Effector CD4-positive, alpha-beta T cell (primary cell): ENCODE measurements at places on chromosomes 3 and 15.
A peak's percentile ranks its signal among the peaks of the same experiment; 100 is the strongest.

GRCh38 chr15:57223887-57224286 lies 152.4 kb upstream of the CGNL1 start:
- no peak for DNase-seq

DNA sequence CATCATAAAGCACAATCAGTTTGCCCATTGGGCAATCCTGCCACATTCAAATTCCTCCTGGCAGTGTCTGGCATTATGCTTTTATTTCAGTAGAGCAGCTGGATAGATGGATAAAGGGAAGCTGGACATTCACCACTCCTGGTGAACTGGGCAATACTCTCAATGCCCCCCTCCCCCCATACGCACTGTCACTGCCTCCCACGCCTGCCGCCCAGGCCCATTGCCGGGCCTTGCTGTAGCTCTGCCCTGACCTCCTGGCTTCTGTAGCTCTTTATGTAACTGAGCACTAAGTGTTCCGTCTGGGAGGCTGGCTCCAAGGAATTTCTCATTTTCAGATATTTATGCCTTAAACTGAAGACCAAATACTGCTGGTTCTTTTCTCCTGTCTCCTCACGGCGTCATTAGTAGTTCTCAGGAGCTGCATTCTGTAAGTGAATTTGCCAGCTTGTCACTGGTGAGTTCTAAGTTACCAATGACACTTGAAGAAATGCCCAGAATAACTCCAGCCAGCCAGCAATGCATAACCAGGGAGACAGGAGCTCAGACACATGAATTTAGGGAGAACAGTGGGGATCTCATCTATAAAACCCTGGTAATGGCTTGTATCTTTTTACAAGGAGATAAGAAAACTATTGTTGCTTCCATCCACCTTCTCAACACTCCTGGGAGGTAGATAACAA lies 25.5 kb upstream of the RASGRF1 start:
- no peak for DNase-seq

- DNase-seq: no peak
Measured at GRCh38 chr3:168847291-168847883, 751.7 kb upstream of the GOLIM4 start.

GRCh38 chr15:85667491-85668424 lies 127.0 kb downstream of the KLHL25 start:
- peak; percentile 65 for DNase-seq

DNA sequence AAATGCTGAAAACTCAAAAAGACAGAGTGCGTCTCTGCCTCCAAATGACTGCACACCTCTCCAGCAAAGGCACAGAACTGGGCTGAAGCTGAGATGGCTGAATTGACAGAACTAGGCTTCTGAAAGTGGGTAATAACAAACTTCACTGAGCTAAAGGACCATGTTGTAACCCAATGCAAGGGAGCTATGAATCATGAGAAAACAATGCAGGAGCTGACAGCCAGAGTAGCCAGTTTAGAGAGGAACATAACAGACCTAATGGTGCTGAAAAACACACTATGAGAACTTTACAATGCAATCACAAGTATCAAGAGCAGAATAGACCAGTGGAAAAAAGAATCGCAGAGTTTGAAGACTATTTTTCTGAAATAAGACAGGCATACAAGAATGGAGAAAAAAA lies 10.1 kb upstream of the AVEN start:
- DNase-seq: no peak

- DNase-seq: no peak
Measured at GRCh38 chr15:46270481-46271147, 635.8 kb downstream of the SQOR start.

DNA sequence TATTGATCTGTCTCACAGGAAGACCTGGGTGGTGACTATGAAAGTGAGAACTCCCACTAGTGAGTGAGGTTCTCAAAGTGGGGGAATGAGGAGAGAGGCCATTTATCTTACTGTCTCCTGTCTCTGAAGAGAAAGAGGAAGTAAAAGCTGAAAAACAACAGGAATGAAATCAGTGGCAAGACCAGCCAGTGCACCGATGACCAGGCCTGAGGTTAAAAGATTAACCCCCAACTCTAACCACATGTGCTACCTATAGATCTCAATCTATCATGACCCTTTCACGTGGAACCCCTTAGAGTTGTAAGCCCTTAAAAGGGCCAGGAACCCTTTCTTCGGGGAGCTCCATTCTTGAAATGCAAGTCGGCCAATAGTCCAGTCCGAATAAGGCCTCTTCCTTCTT lies 239.3 kb upstream of the CNTN6 start:
- no peak for DNase-seq

GRCh38 chr3:179421500-179421899 lies 29.8 kb downstream of the GNB4 start:
- DNase-seq: no peak

- DNase-seq: no peak
Measured at GRCh38 chr3:21654241-21654640, 96.8 kb downstream of the ZNF385D start.

DNA sequence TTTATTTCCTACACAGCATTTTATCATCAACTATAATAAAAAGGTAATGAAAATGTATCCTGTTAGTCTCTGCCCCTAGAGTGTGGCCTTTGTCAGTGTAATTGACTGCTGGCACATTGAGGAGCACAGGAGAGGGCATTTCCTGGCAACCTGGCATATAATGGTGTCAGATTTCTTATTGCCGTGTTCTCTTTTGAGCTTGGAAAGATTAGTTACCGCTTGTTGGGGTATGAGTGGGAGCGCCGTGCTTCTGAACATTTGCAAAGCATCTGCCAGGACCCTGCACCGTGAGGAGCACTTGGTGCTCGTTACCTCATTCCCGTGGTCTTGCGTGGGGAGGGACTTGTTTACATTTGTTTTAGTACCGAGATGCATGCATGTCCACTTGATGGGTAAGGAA lies 124.4 kb downstream of the PTPRG start:
- DNase-seq: no peak

- no peak for DNase-seq
Measured at GRCh38 chr3:175489406-175489805, 630.3 kb downstream of the NAALADL2 start.

- no peak for DNase-seq
Measured at GRCh38 chr3:16741103-16741758, 136.0 kb upstream of the DAZL start.

GRCh38 chr15:25795712-25796111 lies 67.4 kb downstream of the ATP10A start:
- DNase-seq: no peak

DNA sequence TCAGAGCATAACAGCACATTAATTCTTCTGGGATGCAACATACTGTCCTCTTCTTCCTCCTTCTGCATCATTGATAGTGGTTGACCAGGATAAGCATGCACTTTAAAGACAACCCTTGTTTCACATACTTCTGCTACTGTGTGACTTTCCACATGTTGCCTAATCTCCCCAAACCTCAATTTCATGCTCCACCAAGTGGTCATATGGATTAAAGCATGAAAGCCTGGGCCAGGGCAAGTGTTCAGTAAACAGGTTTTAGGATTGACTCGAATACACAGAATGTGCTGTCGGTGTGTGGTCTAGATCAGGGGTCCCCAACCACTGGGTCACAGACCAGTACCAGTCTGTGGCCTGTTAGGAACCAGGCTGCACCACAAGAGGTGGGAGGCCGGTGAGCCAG lies 22.5 kb upstream of the BFSP2 start:
- no peak for DNase-seq

DNA sequence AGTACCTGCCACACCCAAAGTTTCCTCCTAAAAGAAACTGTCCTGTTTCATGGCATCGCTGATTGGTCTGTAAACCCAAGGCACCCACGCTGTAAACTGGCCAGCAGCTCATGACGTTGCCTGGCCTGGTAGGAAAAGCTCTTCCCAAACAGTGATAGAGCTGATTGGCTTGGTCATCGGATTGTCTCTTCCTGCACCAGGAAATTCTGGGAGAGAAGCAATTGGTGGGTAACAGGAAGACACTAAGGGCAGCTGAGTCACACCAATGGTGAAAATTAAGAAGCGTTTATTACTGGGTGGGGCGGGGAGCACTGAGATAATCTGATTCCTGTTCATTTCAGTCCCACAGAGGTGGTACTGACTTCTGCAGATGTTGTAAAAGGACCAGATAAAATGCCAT lies 31.0 kb downstream of the KLHL6 start:
- no peak for DNase-seq
